ENCODE measurements at places on chromosomes 16 and 17.
A peak's percentile ranks its signal among the peaks of the same experiment; 100 is the strongest.

- no peaks in the 10 kb centered on the region for H3K4me1 ChIP-seq
- no peaks in the 10 kb centered on the region for H3K36me3 ChIP-seq
- H3K27me3 ChIP-seq = no peaks in the 10 kb centered on the region
- DNase-seq = no peak
Measured at GRCh38 chr16:15897834-15898254, 9.4 kb upstream of the CEP20 start.

DNA sequence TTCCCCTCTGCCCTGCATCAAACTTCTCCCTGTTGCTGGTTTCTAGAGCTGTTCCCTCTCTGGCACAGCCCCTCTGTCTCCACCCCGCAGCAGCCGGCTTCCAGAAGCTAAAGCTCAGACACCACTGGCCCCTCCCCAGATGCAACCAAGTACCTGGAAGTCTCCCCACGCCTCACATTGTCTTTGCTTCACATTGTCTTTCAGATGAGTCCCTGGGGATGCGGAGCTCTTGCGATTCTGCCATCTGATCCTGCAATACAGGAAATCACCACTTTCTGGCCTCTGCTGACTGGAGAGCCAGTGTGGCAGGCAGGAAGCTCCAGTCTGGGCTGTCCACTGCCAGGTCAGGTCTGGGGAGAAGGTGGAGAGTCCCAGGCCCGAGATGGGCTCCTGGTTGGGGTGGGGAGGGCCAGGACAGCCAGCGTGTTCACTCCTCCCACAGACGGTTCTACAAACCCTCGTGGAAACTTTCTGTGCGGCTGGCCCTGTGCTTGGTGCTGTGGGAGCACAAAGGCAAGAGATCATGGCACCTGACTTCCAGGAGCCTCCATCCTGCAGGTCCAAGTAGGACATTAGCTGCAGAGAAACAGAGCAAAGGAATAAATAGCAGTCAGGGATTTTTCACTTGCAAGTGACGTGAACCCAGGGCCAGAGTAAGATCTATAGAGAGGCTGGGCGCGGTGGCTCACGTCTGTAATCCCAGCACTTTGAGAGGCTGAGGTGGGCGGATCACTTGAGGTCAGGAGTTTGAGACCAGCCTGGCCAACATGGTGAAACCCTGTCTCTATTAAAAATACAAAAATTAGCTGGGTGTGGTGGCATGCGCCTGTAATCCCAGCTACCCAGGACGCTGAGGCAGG is 47.9 kb upstream of the MAP3K14 start:
- no peaks in the 10 kb centered on the region for H3K27me3 ChIP-seq
- H3K36me3 ChIP-seq = no peaks in the 10 kb centered on the region
- H3K27ac ChIP-seq = no peak overlapping the region
- H3K4me1 ChIP-seq = no peaks in the 10 kb centered on the region
- no peak for DNase-seq

- H3K27me3 ChIP-seq = no peaks in the 10 kb centered on the region
- peak; percentile 32 for DNase-seq
- no peak overlapping the region for H3K27ac ChIP-seq
- H3K4me3 ChIP-seq = no peak overlapping the region
Measured at GRCh38 chr16:66287926-66288325, 78.6 kb upstream of the CDH5 start.

DNA sequence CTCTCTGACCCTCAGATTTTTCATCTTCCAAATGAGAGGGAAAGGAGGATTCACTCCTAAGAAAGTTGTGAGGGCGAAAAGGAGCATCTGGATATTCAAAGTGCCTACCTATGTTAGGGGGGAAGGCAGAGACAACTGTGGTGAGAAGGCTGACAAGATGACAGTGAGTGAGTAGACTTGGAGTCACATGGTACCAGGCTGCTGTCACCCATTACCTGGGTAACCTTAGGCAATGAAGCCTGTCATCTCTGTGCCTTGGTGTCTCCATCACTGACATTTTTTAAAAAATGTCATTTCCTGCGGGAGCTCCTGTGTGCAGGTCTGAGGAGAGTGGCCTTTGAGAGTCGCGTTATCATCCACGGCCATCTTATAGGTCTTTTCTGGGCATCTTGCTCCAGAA is 124.0 kb downstream of the MAF start:
- H3K27me3 ChIP-seq = no peaks in the 10 kb centered on the region
- H3K4me1 ChIP-seq = no peaks in the 10 kb centered on the region

GRCh38 chr17:65559804-65560627 is 1.4 kb downstream of the AXIN2 start:
- H3K4me3 ChIP-seq = peak overlapping the region; percentile 71
- no peaks in the 10 kb centered on the region for H3K36me3 ChIP-seq
- peaks cover 11% of the 10 kb centered on the region for H3K4me1 ChIP-seq
- peak; percentile 89 for DNase-seq

- H3K4me3 ChIP-seq = peak overlapping the region; percentile 97
- DNase-seq = peak; percentile 59
- peak overlapping the region; percentile 99 for H3K27ac ChIP-seq
- peaks cover 13% of the 10 kb centered on the region for H3K4me1 ChIP-seq
- no peaks in the 10 kb centered on the region for H3K36me3 ChIP-seq
- H3K27me3 ChIP-seq = no peaks in the 10 kb centered on the region
Measured at GRCh38 chr16:27315333-27316037, 1.7 kb downstream of the IL4R start.

- peak overlapping the region; percentile 14 for H3K4me3 ChIP-seq
- H3K27me3 ChIP-seq = no peaks in the 10 kb centered on the region
- H3K4me1 ChIP-seq = peaks cover 6% of the 10 kb centered on the region
- H3K36me3 ChIP-seq = no peaks in the 10 kb centered on the region
- peak overlapping the region; percentile 73 for H3K27ac ChIP-seq
- DNase-seq = no peak
Measured at GRCh38 chr16:8869212-8869987, 594 bp upstream of the CARHSP1 start.

Data from pancreas (tissue), 10 donors.